Stimulated activated CD4-positive, alpha-beta T cell treated with anti-CD3 and anti-CD28 coated beads, Interleukin-2, amount 100 ng/mL, for 4 hours (primary cell): ENCODE measurements at places on chromosomes 5 and 9.
A peak's percentile ranks its signal among the peaks of the same experiment; 100 is the strongest.

GRCh38 chr9:125446561-125447094, 185.0 kb downstream of the GAPVD1 start:
- no peak for DNase-seq

DNA sequence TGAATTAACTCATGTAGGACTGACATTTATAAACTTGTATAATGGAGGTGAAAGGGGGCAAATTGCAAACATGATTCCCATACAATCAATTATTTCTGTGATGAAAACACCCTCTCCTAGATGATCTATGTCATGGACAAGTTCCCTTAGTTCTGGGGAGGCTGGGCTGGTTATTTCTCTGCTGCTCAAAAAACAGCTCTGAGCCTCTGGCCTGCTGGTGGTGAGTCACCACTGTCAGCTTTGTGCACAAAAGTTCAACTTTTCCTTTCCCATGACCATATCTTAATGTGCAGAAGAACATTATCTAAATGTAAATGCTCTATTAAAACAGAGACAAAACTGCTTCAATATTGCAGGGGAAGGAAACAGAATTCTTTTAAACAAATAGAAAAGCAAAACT, 85.0 kb downstream of the HMHB1 start:
- no peak for DNase-seq

DNA sequence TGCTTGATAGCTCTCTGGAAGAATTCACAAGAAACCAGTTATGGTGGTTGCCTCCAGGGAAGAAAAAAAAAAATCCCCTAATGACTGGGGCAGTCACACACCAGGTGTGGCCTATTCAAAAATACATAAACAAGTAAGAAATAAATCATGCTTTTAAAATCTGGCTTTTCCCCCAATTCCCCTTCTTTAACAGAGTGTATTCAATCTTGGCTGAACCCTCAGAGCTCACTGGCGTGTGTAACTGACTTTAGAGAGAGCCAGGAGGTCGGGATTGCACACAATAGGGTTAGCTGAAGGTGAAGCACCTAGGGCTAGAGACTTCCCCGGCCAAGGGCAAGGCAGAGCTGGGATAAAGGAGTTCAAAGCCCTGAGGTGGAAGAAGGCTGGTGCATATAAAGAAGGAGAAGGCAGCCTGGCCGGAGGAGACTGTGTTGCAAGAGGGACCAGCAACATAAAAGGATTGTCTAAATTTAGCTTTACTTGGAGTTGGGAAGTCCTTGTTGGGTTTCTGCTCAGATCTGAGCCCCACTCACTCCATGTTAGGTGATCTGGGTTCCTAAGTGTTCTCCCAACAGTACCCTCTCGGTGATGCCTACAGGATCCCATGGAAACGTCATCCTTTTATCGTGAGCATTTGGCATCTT, 19.7 kb downstream of the FNBP1 start:
- no peak for DNase-seq

- no peak for DNase-seq
Measured at GRCh38 chr9:137717776-137718327, 99.0 kb downstream of the EHMT1 start.

DNA sequence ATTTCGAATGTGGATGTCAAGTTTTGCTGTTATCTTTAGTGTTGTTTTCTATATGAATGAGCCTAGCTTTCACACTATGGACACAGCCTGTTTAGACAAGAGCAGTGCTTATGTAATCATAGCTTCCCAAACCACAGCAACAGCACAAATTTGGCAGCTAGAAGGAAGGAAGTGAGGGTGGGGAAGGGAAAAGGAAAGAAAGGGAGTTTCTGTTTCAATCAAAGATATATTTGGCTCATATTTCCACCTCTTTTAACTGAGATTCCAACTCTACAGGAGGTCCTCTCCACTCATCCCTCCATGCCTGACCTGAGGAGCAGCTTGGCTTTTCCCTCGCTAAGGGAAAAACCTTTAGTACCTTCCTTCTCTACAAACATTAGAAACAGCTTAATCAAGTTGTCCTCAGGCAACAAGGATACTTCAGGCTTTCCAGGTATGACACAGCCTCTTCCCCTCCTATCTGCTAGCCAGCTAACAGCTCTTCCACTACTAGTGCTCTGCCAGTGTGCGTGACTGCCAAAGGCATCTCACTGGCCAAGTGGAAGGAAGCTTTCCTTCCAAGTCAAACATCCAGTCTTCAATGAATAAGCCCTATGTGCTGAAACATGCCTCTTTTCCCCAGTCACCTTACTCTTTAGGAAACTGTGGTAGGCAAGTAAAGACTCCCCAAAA, 268.6 kb upstream of the PTGER4 start:
- no peak for DNase-seq

- DNase-seq: no peak
Measured at GRCh38 chr9:135711391-135711790, 9.4 kb downstream of the KCNT1 start.

DNA sequence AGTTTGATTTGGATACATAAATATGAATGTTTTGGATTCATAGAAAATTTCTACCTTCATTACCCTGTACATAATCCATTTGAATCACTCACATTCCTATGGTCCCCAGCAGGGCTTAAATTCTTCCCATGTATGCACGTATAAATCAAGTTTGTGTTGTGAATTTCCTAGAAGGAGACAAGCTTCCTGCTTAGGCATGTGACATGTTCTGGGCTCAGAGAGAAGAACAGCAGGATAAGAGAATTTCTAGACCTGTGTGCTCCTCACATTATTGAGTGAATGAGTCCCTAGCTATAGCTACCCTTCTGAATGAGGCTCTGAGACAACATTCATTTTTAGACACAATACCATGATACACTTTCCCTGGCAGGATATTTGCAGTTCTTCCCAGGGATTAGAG, 229.1 kb downstream of the YTHDC2 start:
- DNase-seq: no peak

DNA sequence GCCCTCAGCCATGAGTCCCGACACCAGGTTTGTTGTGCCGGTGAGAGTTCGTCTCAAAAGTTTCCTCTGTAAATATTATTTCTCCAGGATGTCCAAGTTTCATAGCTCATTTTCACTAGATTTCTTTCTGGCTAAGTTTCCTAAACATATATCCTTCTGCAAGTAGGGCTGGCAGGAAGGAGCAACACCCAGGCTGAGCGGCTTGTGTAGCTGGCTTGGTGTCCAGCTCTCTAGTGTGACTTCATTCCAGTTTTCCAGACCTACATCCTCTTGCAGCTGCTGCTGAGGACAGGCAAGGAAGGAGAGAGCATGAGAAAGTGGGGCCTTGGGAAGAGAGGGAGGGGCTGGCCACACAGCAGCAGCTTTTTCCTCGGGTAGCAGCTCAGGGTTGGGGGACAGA, 80.3 kb downstream of the FGF1 start:
- DNase-seq: no peak

DNA sequence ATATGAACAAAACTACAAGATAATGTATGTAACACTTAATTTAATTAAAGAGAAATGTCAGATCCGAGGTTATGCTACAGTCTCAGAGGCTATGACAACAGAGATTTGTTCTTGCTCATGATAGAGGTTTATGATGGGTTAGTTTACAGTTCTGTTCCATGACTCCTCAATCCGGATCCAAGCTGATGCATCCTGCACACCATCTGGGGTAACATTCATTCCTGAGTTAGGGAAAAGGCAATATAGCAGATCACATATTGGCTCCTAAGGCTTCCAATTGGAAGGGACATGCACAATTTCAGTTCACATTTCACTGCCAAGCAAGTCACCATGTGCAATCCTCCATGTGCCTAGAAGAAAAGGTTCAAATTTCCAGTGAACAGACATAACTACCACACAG, 40.4 kb downstream of the ABLIM3 start:
- DNase-seq: no peak

DNA sequence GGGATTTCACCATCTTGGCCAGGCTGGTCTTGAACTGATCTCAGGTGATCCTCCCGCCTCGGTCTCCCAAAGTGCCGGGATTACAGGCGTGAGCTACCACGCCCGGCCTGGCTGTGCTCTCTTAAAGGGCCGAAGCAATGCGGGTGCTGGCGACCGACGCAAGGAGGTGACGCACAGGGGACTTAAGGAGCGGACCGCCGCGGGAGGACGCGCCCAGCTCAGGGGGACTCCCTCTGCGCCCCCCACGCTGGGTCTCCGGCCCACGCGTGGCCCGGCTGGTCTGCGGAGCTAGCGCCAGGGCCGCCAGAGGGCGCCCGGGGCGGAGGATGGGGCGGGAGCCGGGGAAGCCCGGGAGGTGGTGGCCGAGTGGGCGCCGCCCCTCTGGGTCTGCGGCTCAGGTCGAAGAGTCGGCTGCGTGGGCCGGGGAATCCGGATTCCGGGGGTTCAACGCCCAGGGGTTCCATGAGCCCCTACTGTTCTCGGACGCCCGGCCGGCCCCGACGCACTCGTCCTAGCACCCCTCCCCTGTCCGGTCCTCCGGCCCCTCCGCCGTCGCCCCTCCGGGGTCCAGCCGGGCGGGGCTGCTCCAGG, 502 bp upstream of the CERCAM start:
- DNase-seq: peak; percentile 48

DNA sequence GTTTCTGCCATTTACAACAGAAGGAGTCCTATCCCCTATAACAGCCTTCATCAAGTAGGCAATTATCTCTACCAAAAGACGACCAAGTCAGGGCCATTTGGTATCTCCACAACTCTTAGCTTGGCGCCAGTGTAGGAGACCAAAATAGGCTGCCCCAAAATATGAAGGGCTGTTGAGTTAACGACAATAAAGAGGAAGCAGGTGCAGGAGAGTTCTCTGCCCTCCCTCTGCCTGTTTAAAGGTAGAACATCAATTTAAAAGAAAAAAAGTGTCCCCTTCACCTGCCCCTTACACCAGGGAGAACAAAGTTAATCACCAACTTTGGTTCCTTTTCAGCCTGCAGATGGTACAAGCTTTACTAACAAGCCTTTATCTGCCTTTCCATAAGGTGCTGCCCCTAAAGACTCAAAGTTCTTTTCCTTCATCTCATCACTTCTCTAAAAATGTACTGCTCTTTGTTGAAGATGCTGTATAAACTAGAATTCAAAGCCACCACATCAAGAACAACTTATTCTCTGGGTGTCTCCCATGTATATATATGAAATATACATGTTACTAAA, 33.3 kb downstream of the PPP1R2B start:
- no peak for DNase-seq

DNA sequence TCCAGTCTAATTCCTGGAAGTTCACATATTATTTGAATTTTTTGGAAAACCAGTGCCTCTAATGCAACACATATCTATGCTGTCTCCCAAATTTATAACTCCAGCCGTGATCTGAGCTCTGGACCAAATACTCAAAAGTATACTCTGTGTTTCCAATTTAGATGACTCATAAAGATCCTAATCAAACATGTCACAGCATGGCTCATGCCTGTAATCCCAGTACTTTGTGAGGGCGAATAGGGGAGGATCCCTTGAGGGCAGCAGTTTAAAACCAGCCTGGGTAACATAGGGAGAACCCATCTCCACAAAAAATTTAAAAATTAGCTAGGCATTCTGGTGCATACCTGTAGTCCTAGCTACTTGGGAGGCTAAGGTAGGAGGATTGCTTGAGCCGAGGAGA, 388.0 kb downstream of the CDH12 start:
- no peak for DNase-seq

DNA sequence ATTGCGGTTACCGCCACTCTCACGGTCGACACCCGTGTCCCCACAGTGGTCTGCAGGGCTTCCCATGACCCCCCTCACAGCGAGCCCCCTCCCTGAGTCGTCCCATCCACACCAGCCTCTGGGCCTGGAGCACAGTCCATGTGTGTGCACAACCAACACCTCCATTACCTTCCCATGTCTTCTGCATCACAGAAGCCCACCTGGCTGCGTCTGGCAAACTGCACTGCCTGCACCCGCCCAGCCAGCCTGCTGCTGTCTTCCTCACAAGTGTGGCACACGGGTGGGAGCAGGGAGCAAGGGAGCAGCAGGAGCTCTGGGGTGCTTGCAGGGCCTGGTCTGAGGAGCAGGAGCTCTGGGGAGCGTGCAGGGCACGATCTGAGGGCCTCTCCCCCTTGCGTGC, 415.3 kb upstream of the IRX4 start:
- DNase-seq: no peak

- DNase-seq: no peak
Measured at GRCh38 chr5:127002390-127002789, 28.0 kb downstream of the MARCHF3 start.

DNA sequence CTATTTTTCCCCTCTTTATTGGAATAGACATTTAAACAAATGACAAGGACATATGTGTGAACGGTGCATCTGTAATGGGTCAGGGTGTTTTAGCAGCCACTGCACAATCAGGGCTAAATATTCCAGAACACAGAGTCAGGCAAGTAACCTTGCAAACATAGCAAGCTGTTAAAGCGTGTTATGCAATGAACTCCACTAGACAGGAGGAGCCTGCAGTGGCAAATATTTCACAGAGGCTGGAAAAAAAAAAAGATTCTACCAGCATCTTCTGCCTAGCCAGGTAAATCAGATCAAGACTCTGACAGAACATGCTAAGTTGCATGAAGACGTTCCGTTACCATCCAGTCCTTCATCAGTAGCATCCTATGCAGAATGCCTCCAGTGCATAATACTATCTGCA, 171.8 kb downstream of the SEMA5A start:
- no peak for DNase-seq

GRCh38 chr9:113876151-113876992, at the start of gene ZNF618:
Gene ZNF618, plus strand, starts transcription at chr9:113876309. Its CDS starts 72 bp downstream, at chr9:113876381.
- no peak for DNase-seq

GRCh38 chr5:176660530-176660859, 13.2 kb downstream of the TSPAN17 start:
- DNase-seq: no peak

DNA sequence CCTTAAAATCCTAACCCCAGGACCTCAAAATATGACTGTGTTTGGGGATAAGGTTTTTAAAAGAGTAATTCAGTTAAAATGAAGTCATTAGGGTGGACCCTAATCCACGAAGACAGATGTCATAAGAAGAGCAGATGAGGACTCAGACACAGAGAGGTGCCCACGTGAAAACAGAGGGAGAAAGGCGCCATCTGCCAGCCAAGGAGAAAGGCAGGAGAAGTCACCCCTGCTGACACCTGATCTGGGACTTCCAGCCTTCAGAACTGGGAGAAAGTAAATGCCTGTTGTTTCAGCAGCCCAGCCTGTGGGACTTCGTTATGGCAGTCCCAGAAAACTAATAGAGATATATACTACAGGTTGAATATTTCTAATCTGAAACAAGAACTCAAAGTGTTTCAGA, 67.4 kb downstream of the ROR2 start:
- DNase-seq: no peak

DNA sequence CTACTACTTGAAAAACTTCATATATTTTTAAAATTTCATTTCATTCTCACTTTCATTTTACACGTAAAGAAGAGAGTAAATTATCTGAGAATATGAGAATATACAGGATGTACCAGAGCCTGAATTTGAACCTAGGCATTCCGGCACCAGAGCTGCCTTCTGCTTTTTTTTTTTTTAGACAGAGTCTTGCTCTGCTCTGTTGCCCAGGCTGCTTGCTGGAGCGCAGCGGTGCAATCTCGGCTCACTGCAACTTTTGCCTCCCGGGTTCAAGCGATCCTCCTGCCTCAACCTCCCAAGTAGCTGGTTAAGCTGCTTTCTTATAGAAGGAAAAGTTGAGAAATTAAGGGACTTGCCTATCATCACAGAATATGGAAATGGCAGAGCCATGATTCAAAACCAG, 540.1 kb downstream of the EBF1 start:
- no peak for DNase-seq

- no peak for DNase-seq
Measured at GRCh38 chr9:127612939-127613582, 984 bp downstream of the STXBP1 start.

- DNase-seq: no peak
Measured at GRCh38 chr5:173572431-173573125, 43.9 kb downstream of the BOD1 start.

- DNase-seq: no peak
Measured at GRCh38 chr9:136943291-136944211, 987 bp downstream of the FBXW5 start.

- no peak for DNase-seq
Measured at GRCh38 chr5:42812620-42813019, 928 bp upstream of the SELENOP start.
